ENCODE measurements at places on chromosomes 5 and 9.

DNA sequence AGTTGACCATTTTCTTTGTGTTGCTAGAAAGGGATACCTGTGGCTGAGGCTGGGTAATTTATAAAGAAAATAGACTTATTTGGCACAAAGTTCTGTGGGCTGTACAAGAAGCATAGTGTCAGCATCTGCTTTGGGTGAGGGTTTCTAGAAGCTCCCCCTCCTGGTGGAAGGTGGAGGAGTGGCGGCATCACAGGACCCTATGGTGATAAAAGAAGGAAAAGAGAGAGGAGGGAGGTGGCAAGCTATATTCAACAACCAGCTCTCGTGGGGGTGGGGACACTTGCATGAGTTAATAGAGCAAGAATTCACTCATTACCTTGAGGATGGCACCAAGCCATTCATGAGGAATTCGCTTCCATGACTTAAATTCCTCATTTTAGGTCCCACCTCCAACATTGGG, 2041.4 kb upstream of the CDH9 start:
- DNase-seq, result no peak

DNA sequence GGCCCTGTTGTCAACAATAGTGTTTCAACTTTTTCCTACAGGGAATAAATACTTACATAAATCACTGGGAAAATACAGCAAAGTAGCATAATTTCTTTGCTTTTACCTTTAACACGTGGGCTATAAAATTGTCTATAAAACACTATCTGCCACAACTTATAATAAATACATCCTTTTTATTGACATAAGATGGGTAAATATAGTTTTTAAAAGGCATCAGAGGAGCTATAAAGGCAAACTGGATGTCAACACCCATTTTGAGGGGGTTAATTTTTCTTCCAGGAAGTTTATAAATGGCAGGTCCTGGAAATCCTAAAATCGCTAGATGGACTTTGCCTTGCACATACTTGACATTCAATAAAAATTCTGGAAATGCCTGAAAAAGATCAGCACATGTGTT, 358.0 kb downstream of the PDE4D start:
- DNase-seq, result no peak

DNA sequence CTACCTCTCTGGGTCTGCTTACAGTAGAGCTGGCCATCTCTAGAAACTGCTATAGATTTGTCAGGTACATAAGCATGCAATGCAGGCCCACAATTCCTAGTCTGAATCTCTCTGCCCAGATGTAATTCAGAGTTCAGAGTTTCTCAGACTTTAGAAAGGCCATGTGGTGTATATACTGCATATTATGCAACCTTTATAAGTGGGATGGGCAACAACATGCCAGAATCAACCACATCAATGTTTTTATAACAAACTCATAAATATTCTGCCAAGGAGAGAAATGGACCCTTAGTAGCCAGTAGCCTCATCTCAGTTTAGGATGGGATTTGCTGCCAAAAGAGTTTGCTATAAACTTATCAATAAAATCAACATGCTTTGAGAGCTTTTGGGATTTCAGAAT, 78.8 kb downstream of the SLC1A1 start:
- DNase-seq, result no peak

- DNase-seq, result no peak
These were observed 64.3 kb downstream of the GOLM1 start for GRCh38 chr9:86034863-86035734.

DNA sequence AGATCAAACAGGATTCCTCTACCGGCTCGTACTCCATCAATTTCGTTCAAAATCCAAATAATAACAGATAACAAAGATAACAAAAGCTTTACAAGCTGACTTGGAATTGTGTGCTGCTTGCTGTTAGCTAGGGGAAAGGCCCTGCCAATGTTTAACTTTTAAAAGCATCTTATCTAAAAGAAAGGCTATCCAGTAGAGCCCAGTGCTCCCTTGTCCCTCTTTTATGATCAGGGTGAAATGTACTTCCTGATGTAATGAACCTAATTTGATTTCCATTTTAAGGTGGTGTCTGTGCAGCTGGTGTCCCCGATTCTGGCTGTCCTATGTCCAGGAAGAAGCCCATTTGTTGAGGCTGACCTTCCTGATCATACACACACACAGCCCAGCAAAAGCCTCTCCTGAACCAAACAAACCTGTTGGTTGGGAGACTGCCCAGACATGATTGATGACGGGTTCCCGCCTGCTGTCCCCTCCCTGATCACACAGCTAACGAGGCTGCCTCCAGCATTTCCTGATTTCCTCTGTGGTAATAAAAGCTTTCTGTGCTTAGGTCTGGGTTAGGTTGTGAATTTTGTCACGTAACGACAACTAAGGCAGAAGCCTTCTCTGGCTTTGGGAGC, 54.1 kb downstream of the PWWP2A start:
- no peak for DNase-seq

DNA sequence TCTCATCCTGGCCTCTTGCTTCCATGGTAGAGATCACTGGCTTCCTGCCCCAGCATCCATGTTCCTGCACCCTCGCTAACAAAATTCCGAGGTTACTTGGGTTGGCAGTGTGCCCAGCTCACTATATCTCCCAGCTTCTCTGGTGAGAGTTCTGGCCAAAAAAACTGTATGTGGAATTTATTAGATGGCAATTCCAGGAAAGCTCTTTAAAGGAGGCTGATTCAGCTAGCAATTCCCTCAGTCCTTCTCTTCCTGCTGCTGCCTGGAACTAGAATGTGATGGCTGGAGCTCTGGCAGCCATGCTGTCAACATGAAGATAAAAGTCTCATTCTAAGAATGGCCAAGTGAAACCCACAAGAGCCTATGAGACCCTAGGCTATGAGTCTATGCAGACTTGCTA, 88.8 kb downstream of the SECISBP2 start:
- no peak for DNase-seq

- no peak for DNase-seq
These were observed 190.7 kb upstream of the SLC27A6 start for GRCh38 chr5:128774605-128775004.

DNA sequence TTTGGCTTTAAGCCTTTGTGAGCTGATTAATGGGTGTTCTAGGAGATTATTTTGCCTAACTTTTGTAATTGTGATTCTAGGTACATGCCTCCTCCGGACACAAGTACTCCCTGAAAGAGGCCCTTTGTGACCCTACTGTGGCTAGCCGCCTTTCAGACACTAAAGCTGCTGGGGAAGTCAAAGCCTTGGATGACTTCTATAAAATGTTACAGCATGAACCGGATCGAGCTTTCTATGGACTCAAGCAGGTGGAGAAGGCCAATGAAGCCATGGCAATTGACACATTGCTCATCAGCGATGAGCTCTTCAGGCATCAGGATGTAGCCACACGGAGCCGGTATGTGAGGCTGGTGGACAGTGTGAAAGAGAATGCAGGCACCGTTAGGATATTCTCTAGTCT, 13.6 kb downstream of the ITGA1 start:
- DNase-seq, result no peak
